NCI-H526 (cell line): ENCODE measurements at places on chromosomes 6 and 20.

- no peak for DNase-seq
Measured at GRCh38 chr6:6884916-6885315, 222.8 kb upstream of the RREB1 start.

GRCh38 chr6:15475261-15475660 lies 187.6 kb downstream of the DTNBP1 start:
- DNase-seq = no peak

DNA sequence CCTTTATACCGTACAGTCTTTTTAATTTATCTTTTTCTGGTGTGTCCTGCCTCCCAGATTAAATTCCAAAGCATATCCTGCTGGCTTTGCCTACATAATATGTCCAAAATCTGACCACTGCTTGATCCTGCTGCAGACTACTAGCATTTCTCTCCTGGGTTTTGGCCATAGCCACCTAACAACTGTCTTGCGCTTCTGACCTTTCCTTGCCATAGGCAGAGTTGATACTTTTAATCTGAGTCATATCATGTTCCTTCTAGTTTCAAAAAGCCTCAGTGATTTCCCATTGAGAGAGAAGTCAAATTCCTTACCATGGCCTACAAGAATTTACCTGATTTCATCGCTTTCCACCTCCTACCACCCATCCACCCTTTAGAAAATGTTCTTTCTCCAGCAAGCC lies 104.8 kb downstream of the BCKDHB start:
- DNase-seq = no peak

- no peak for DNase-seq
Measured at GRCh38 chr20:4544765-4545164, 176.9 kb upstream of the PRND start.

DNA sequence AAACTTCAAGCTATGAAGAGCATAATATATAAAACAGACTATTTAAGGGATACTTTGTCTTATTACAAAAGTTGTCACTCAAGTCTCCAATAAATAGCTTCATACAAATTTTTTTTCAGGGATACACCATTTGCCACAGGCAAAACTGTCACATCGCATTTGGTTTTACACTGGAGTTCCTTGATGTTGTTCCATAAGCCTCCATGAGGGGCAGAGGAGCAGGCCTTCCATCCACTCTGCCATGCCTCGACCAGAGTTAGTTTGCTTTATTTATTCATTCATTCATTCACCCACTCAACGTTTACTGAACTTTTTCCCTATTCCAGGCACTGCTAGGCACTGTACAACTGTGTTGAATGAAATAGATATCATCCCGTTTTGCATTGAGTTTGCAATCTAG lies 246.6 kb downstream of the PHF3 start:
- no peak for DNase-seq

- no peak for DNase-seq
Measured at GRCh38 chr20:13778827-13779226, 5.9 kb downstream of the ESF1 start.

- DNase-seq = no peak
Measured at GRCh38 chr6:95383878-95384277, 193.5 kb upstream of the MANEA start.

DNA sequence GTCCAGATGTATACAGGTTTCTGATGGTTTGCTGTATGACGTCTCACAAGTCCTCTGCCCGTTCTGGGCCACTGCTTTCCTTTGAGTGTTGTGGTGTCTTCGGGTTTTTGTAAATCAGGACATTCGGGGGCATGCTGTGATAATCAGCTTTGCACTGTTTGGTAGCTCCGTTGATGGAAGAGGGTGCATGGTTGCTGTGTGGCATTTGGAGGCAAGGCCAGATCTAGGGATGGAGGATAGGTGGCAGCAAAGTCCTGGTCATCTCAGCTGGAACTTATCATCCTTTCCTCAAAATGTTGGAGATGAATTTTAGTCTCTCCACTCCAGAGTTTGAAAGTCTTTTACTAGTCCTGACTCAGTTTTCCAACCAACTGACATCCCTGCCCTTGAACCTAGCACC lies 91.0 kb downstream of the SCP2D1 start:
- DNase-seq = no peak

DNA sequence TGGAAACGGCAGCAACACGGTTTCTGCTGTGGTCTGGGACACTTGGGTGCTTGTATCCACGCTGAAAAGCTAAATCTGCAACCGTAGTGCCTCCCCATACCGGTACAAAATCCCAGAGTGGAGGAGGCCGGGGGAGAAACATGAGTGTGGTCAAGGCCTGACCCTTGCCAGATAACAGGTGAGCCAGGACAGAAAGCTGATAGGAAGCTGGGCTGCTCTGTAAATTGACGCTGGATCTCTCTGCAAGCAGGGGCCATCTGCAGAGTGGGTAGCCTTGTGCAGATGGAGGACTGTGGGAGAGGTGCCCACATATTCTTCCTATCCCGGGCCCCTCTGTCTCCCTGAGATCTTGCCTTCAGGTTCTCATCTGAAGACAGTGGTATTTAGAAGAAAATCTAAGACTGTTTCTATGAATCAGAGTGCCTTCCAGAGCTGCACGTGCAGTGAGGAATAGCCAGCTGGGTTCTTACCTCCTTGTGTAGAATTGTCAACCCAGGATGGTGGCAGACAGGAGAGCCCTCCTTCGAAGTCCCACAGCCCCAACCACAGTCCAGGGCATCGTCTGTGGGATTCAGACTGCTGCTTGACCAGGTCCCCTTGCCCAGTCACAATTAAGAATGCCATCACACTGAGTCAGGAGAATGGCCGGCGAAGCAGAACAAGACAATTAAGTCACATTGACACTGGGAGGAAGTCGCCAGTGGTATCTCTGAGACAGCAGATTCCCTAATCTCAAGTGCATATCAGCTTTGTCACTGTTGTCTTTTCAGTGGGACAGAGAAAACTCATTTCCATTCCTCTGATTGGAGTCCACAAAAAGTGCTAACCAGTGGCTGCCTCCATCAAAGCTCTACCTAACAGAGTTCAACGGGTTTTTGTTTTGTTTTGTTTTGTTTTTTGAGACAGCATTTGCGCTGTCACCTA lies 100.0 kb upstream of the RIPOR2 start:
- peak; percentile 9 for DNase-seq

DNA sequence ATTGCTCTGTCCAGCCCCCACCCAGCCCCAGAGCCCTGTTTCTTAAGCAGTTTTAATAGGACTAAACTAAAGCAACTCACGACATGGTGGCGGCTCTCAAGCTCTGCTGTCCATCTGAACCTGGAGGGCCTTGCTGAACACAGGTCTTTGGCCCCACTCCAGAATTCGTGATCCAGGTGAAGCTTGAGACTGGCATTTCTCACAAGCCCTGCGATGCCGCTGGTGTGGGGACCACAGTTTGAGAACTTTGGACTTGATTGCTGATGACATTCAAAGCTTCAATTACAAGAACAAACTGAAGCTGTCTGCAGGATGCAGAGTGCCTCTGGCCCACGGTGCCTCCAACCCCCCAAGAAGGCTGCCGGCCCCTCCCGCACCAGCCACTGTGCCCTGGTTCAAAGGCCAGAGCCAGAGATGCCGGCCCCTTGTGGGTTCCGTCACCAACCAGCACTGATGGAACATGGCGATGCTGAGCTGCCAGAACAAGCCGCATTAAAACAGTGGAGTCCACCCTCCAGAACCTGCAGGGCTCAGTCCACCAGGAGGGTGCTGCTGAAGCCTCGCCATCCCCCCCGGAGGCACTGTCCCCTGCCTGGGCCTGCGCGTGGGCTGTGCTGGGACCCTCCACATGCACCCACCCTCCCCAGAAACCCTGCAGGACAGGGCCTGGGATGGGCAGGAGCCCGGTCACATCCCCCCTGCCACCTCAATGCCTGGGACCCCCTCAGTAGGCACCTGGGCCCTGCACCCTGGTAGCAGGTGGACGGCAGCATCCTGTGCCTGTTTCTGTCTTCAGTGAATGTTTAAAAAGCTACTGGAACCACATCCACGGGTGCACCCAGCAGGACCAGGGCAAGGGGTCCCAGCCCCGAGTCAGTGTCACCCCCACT lies 101.1 kb downstream of the PSMB1 start:
- DNase-seq = no peak

GRCh38 chr6:44663860-44664634 lies 276.5 kb downstream of the CDC5L start:
- DNase-seq = no peak

DNA sequence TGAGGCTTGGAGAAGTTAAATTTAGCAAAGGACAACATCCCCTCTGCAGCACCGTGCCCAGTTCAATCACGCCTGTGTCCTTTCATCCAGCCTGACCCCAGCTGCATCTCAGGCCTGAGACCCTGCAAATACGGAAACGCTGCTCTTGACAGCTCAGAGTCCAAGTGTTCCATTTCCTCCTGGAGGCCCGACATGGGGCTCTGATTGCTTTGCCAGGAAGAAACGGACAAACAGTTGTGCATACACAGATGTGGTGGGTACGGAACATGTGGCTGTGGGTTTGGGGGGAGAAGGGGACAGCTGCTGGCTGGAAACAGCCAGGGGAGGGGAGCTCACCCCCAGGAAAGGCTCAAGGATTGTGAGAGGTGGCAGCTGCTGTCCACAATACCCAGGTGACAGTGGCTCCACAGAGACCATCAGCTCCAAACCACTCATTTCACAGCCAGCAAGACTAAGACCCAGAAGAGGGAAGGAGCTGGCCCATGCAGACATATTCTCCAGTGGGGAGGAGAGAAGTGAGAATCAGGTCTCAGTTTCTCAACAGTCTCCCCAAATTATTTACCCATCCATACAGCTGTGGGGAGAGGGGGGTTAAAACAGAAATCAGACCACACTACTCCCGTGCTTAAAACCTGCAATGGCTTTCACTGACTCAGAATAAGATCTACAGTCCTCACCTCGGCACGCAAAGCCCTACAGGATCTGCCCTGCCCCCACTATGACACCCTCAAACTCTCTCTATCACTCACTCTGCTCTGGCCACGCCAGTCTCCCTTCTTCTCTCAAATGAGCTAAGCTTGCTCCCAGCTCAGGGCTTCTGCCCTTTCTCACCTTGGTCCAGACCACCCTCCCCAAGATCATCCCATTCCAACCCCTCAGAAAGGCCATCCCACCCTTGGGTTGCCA lies 89.1 kb downstream of the PREX1 start:
- no peak for DNase-seq

DNA sequence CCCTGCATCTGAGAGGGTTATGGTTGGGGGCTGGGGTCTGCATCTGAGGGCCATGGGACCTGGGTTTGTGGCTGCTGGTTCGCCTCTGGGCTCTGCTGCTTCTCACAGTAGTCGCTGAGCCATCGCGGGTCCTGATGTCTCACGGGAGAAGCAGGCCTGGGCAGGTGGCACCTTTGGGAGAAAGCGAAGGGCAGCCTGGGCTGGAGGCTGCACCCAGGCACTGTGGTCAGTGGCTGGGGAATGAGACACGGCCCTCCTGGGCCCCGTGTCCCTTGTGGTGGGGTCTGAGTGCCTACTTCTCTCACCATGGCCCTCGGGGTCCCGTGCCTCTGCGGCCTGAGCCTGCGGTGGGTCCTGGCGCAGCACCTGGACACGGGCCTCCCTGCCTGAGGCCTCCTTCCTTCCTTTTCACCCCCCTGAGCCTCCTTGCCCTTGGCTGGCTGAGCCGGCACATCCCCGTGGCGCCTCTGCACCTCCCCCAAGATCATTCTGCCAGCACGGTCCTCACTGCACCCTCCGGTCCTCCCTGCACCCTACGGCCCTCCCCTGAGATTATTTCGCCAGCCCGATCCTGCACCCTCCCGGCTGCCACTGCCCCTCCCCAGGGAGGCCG lies 206.0 kb downstream of the ERMARD start:
- no peak for DNase-seq

DNA sequence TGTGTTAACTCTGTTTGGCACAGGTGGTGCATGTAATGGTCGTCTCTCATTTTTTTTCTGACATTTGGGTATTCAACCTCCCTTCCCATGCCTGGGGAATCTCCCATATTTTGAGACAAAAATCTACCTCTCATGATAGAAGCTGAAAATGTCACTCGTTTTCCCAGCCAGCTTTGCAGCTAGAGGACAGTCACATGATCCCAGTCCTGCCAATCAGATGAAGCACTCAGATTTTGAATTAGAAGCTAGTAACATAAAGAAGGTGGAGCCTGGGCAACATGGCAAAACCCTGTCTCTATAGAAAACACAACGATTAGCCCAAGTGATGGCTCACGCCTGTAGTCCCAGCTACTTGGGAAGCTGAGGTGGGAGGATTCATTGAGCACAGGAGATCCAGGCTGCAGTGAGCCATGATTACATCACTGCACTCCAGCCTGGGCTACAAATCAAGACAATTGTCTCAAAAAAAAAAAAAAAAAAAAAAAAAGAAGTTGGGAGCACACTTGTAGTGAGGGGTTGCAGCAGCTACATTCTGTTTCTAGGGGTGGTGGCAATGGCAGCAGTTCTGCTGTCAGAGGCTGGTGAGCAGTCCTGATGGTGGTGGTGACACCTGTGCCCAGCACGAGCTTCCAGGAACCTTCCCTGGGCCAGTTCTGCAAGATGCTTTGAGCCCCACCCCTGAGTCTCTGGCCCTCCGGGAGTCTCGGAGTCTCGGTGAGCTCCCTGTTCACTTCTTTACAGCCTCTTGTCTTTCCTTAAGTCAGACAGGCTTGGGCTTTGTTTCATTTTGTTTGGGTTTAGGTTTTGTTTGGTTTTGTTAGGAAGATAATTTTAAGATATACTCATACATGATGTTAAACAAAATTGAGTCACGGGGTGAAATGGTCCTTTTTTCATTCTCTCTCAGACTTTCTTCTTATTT lies 94.1 kb upstream of the KCNG1 start:
- DNase-seq = no peak

DNA sequence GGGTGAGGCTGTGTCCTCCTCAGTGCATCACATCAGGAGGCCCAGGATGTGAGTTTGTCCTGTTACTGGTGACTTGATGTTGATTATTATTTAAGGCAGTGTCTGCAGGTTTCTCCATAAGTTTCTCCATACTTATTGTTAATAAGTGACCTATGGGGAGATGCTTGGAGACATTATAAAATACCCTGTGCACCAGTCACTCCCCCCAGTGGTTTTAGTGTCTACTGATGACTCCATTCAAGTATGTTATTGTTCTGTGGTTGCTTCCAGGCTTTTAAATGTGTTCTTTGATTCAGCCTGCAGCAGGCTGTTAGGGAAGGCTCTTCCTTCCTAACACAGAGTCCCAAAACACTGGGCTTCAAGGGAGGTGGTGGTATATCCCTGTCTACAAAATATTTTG lies 14.6 kb upstream of the CST3 start:
- no peak for DNase-seq

GRCh38 chr6:124158024-124158423 lies 354.4 kb downstream of the NKAIN2 start:
- no peak for DNase-seq

GRCh38 chr20:64095455-64095854 lies 11.3 kb upstream of the LKAAEAR1 start:
- DNase-seq = no peak

GRCh38 chr20:9330151-9330550 lies 184.2 kb upstream of the LAMP5 start:
- peak; percentile 52 for DNase-seq

DNA sequence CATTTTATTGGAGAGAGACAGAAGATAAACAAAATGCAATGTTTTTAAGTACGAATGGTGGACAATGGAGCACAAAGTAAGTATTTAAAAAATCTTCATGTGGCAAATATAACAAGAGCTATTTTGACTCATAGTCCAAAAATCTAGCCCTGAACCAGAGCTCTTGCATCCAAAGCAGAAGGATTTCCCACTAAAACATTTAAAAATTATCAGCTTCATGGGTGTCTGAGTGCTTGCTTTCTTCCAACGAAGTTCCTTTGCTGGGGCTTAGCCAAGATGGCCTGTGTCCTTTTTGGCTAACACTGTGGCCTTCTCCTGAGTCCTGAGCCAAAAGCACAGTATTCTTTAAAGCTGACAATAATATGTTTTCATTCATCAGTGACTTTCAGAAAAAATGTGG lies 161.7 kb downstream of the RIMS1 start:
- no peak for DNase-seq
